ENCODE measurements at places on chromosomes 2 and 18. TPM values are rescaled to one million over a fixed set of nuclear protein-coding genes. Genes with fewer than 3 reads are reported as not detected.

LTBP1 gene
- 254 TPM for polyA plus RNA-seq

DUSP11 gene
- 38.0 TPM for polyA plus RNA-seq

MROH2A gene
- not detected for polyA plus RNA-seq

SERPINB2 gene
- polyA plus RNA-seq: 25.0 TPM

Measured in fibroblast of lung (primary cell).